Dorsolateral prefrontal cortex (tissue), 122 donors: ENCODE measurements at places on chromosomes 6 and 20.

GRCh38 chr6:155466539-155466938 is 10.9 kb upstream of the NOX3 start:
- no peak for DNase-seq

GRCh38 chr6:99521633-99522151 is 6.5 kb upstream of the USP45 start:
- DNase-seq: no peak

GRCh38 chr6:160386869-160387530 is 38.8 kb downstream of the SLC22A3 start:
- DNase-seq: no peak

GRCh38 chr20:62616728-62617621 is 25.3 kb upstream of the SLCO4A1 start:
- no peak for DNase-seq

GRCh38 chr6:17885889-17886576 is 101.4 kb downstream of the KIF13A start:
- DNase-seq: no peak

DNA sequence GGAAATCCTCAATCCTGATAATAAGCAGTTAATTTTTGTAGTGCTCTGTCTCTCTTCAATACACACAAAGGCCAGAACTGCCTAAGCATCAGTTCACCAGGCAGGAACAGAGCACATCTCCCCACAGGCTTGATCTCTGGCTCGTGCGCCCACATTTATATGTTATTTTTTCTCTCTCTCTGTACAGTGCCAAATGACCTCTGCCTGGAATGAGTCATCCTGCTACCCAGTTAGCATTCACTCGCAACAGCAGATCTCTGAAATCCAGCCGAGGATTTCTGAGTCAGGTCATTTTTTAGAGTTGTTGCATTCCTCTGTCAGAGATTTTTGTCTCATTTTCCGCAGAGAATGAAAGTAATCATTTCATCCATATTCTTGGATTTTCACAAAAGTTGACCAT is 107.1 kb downstream of the COL12A1 start:
- DNase-seq: no peak

GRCh38 chr6:46584586-46584985 is 68.0 kb downstream of the CYP39A1 start:
- no peak for DNase-seq

- no peak for DNase-seq
Measured at GRCh38 chr6:140486450-140487361, 1112.3 kb upstream of the CITED2 start.

DNA sequence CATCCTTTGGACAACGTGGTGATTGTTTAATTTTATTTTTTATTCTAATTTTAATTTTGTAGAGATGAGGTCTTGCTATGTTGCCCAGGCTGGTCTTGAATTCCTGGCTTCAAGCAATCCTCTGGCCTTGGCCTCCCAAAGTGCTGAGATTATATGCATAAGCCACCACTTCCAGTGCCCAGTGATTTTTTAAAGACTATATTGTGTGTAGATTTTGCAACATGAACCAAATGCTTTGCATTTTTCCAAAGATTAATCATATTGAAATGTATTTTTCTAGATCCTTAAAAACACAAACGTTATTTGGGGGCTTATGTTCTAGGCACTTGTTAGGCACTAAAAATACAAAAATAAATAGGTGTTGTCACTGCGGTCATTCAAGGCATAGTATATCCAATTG is 117.6 kb upstream of the CCN2 start:
- no peak for DNase-seq
